ENCODE measurements at places on chromosomes 12 and 14.

GRCh38 chr14:59330455-59330854, 134.7 kb downstream of the GPR135 start:
- no peak for DNase-seq

DNA sequence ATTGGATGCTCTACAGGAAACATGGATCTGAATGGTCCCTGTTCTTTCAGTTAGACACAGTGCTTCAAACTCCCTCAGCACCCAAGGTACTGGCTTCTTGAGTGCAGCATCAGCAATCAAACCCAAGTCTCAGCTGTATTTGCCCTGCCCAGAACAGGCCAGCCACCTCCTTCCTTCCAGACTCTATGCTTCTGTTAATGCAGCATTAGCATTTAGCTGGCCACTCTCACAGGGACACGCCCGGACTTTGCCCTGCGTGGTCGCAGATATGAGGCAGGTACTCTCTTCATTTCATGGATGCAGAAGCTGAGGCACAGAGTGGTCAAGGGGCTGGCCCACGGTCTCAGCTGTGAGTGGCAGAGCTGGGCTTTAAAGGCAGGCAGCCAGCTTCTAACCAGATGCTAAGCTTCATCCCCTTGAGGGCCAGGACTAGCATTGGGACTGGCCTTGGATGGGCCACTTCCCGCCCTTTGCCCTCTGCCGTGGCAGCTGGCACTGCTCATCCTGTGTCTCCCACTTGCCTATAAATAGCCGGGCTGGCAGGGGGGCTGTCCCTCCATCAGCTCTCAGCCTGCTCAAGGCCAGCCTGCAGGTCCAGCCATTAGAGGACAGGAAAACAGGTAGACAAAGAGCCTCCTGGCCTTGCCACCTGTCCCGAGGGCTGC, 1.5 kb upstream of the SLC25A47 start:
- DNase-seq, result no peak

DNA sequence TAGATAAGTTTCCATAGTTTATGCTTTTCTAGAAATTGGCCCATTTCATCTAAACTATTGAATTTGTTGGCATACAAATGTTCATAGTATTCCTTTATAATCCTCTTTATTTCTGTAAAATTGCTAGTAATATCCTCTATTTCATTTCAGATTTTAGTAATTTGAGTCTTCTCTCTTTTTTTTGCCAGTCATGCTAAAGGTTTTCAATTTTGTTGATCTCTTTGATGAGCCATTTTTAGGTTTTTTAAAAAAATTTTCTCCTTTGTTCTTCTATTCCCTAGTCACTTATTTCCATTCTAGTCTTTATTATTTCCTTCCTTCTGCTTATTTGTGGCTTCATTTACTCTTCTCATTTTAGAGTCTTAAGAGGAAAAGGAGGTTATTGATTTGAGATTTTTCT, 19.4 kb upstream of the PPM1A start:
- DNase-seq, result no peak

DNA sequence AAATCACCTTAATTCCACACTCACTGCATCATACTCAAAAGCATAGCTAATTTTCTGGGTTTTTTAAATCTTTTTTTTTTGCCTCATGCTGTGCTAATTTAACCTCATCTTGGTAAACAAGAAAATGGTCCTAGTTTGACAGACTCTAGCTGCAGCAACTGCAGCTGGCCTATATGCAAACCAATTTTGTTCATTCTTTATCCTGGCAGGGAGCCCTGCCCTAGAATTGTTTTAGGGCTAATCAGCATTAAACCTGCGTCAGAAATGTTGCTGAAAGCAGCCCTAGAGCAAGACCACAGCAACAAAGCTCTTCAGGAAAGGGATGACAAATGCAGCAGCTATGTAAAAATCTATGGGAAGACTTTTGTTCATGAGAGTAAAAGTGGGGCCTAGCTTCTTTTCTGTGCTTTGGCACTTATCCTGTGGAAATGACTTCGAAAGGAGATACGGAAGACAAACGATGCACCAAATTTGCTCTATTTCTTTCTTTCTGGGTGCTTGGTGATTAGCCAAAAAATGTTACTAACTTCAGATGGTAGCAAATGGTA, 72.2 kb downstream of the DENND5B start:
- no peak for DNase-seq

DNA sequence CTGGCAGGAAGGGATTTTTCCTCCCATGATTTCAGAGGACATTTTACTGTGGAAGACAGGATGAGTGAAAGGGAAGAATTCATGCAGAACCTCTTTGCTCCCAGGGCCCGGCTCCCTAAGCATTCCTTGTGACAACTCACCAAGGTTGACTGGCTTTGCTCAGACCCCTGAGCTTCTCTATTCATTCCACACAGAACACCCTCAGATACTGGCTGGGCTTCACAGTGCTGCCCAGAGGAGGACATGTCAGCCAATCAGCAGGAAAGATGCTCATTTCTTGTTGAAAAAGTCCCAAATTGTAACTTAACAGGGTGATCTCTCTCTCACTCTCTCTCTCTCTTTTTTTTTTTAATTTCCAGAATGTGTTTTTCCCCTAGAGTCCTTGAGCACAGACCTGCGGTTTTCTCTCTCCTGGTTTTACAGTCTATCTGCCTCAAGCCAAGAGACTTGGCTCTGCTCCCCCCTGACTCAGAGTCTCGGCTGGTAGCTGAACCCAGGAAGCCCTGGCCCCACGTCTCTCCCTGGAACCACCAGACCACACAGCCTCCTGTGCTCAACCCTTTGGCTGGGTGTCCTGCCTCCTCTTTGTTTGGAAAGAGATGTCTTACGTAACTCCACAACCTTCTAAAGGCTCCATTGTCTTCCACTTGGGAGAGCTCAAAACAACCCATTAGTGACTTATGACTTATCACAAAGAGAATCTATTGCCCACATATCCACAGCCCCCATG, 43.9 kb downstream of the SSPN start:
- no peak for DNase-seq

GRCh38 chr12:104520242-104520900, 63.6 kb downstream of the CHST11 start:
- DNase-seq, result no peak

DNA sequence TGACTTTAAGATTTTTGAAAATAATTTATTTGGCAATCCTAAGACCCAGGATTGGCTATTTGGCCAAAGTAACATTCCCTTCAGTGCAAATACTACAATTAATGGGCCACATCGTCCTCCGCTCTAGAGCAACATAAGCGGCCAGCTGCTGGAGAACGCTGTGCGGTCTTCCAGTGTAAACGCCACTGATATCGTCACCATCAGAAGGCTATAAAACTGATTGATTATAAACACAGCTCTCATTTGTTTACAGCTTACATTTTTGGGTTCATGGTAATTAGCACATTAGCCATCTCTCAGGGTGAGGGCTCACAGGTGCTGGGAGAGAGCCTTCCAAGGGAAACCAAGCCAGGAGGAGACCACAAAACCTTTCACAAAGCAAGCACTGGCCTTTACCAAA, 130.1 kb upstream of the BMP4 start:
- DNase-seq, result no peak

DNA sequence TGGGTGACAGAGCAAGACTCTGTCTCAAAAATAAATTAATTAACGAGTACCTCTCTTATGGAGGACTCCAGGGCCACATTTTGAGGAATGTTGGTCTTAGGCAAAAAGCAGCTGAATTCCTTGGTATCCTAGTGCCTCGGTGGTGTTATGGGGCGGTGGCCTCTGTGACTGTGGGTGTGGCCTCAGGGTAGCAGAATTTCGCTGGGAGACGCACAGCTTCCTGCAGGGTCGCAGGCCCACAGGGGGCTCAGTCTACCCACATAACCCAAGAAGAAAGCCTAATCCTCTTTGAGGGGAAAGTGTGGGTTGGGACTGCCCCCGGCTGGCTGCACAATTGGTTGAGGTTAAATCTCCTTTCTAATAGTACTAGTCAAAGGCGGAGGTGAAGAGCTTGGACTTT, 11.2 kb upstream of the SERPINA4 start:
- DNase-seq, result no peak

GRCh38 chr14:25067600-25067999, 17.7 kb upstream of the STXBP6 start:
- DNase-seq, result no peak

GRCh38 chr14:98926801-98927200, 345.2 kb downstream of the BCL11B start:
- no peak for DNase-seq

DNA sequence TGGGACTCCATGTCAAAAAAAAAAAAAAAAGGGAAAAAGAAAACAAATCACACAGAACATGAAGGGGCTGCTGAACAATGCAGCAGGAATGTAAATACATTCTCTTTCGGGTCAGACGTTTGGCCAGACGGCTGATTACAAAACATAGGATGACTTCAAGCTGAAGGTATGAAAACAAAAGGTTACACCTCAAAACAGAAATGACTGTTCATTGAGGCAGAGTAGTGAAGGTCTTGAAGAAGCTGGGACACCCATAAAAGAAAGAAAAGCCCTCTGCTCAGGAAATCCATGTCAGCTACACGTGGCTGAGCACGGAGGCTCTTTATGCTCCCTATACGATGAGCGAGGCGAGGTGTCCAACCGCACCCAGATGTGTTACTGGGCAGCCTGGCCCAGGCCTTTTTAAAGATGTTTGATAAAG, 37.7 kb downstream of the FGD4 start:
- DNase-seq, result no peak

DNA sequence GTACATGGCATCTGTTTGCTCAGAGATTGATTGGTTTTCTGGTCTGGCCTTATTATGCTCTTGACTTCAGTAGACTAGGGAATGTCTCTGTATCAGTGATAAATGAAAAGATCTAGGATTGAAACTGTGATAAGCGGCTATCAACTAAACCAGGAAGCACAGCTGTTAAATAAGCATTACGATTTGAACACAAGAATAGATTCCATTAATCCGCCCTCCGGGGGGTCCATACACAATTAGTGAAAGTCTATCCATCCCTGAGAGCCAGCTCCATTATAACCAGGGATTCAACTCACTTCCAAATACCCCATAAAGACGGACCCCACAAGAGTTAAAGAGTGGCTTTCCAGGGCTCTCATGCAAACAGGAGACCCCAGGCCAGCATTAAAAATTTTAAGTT, 279.0 kb downstream of the GRIN2B start:
- DNase-seq, result no peak

DNA sequence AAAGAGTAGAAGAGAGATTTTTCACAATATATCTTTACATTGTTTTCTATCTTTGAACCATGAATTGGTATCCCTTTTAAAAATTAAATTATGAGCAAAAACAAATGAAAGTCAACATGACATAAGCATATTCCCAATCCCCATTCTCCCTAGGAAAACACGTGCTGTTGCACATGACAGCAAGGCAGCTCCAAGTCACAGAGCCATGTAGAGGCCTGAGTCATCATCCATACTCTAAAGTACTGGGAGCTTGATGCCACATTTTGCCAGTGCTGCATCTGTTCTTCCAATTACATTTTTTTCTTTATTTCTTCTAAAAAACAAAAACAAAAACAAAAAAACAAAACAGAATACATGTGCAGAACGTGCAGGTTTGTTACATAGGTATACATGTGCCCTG, 115.2 kb downstream of the ITPR2 start:
- DNase-seq, result no peak

DNA sequence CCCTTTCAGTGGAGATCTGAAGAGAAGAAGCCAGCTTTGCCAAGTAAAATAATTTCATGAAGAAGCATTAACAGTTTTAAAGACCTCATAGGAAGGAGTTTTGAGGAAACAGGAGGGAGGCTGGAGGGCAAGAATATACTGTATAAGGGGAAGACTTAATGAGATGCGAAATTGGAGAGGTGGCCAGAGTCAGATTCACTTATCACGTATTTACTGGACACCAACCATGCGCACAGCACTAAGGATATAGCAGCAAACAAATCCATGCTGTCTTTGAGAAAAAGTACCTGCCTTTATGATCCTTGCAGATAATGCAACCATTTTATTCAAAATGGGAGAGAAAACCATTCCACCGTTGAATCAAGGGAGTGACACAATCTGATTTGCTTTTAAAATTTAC, 100.3 kb downstream of the ERC1 start:
- no peak for DNase-seq

DNA sequence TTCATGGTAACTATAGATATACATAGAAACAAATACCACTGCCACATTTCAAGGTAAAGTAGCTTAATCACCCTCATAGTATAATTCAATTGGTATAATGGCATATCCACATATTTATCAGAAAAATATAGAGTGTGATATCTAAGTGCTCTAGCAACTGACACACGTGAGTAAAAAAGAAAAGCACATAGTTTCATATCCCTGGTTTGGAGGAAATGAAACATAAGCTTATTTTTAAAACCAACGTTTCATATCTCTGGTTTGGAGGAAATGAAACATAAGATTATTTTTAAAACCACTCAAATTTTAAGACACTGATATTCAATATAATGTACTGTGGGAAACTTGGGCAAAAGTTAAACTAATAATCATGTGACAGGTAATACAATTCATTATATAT, 2.1 kb downstream of the OR6C70 start:
- DNase-seq, result no peak

DNA sequence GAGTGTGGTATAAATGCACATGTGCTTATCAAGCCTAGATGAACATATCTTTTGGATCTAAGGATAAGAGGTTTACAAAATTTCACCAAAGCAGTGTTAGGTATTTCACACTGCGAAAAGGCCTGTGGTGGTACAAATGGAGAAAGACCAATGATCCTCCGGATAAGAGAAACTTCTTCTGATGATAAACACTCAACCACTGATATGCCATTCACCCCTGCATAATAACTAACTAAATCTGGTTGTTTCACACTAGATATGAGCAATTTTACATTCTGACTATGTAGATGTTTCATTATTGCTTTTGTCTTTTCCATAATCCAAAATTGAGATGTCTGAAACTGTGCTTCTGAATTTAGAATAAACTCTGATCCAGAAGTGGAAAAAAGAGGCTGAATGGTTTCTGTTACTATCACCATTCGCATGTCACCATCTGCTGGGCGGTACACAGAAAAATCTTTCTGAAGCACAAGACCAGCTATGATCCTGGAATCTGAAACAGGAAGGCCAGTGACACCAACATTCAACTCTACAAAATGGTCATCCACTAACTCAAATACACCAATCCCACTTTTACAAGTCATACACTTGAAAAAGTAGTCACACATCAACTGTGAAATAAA, 1.3 kb downstream of the BBS10 start:
- no peak for DNase-seq

DNA sequence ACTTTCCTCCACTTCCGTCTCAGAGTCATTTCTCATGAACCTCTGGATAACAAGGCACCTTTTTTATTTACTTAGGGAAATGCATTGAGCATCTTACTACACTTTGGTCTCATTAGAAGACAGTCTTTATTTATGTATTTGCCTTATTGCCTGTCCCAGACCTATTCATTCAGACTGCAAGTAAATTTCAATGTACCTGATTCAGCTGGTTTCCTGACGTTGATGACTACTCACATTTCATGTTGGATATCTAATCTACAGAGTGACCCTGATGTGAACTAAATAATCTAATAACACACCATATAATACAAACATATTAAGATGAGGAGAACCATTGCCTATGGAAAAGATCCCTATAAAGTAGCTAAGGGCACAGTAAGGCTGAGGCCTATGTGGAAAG, 267.7 kb downstream of the SLC6A15 start:
- no peak for DNase-seq

GRCh38 chr12:100967189-100967588, 172.6 kb downstream of the ANO4 start:
- no peak for DNase-seq

Data from stimulated activated CD8-positive, alpha-beta memory T cell treated with anti-CD3 and anti-CD28 coated beads, Interleukin-15, amount 100 ng/mL, for 1 hour (primary cell).